Fibroblast of skin of back (primary cell): ENCODE measurements at places on chromosomes 1 and 21.

DNA sequence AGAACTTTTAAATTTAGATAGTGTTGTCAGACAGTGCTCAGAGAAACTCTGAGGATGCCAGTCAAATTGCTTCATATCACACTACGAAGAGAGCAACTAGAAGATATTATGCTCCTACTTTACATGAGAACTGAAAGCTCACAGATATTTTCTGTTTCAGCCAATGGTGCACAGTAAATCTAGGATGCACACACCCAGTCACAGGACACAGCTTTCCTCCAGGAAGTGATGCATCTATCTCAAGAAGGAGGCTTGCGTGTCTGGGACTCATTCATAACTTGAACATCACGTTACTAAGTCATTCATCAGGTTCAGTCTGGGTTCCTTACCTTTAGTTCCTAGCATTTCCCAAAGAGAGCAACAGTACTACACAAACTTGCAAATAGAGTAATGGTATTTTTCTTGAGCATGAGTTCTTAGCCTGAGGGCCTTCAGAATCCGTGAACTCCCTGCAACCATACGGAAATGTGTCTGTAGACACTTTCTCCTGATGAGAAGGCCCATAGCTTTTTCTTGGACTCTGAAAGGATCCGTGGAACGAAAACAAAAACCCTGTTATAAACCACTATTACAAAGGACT is 12.2 kb downstream of the ZNF697 start:
- DNase-seq = no peak

- no peak for DNase-seq
Measured at GRCh38 chr1:15236746-15237145, 10.3 kb upstream of the FHAD1 start.

- DNase-seq = no peak
Measured at GRCh38 chr1:205777994-205778393, 2.7 kb upstream of the RAB29 start.

GRCh38 chr1:9687120-9687873 is 35.8 kb downstream of the PIK3CD start:
- DNase-seq = peak; percentile 89

GRCh38 chr1:198667186-198667585 is 28.3 kb downstream of the PTPRC start:
- peak; percentile 78 for DNase-seq

- DNase-seq = no peak
Measured at GRCh38 chr1:20663969-20664715, 3.0 kb upstream of the DDOST start.
